ENCODE measurements at places on chromosomes 3 and 15.

- no peak for DNase-seq
These were observed 16.3 kb upstream of the MB21D2 start for GRCh38 chr3:192933779-192934460.

GRCh38 chr3:24512564-24513197, 18.0 kb upstream of the THRB start:
- no peak for DNase-seq

- no peak for DNase-seq
These were observed 376.4 kb upstream of the GBE1 start for GRCh38 chr3:82137861-82138260.

DNA sequence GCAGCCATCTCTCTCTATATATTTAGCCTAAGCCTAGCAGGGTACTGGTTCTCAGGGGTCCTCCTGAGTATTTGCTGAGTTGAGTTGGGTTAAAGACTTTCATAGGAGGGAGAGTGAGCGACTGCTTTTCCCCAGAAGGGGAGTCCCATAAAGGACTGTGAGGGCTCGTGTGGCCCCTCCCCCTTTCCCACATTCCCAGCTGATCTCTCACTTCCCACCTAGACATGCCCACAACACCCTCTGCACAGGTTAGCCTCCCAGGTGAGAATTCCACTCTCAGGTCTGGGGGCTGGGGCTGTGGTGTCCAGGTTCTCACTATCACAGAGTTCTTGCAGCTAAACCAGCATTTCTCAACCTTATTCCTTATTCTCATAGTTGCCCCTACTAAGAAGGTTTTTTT, 15.8 kb downstream of the EPHB1 start:
- DNase-seq: no peak

DNA sequence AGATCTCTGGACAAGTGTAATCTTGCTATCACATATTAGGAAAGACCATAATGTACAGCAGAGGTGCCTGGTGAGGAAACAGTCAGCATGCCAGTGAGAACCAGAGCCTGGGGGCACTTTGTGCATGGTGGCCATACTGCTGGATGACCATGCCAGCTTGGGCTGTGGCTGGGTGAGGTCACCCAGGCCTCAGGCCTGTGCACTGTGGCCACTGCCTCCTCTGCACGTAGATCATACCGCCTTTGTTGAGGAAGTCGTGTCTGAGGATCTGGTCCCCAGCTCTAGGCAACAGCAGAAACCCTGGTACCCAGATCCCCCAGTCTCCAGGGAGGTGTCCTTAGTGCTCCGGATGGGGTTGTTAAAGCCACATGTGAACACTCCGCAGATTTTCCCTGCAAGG, 38.9 kb downstream of the ZNF710 start:
- DNase-seq: no peak

DNA sequence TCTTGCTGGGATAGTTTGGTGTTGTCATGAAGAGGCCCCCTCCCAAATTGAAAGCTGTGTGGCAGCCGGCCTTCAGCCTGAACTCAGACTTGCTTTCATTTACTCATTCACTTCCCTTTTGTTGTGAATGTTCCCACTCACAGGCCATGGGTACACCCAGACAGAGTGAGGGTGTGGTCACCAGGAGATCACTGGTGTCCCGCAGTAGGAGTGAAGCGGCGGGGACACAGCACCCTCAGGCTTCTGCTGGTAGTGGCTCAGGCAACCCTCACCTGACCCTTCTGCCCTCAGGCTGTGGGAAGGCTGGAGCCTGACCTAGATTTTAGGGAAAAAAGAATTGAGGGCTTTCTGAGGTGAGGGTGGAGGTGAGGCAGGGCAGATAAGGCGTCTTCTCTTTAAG, 244.4 kb downstream of the SOX2 start:
- DNase-seq: no peak
